ENCODE measurements at places on chromosomes 5 and 9.

DNA sequence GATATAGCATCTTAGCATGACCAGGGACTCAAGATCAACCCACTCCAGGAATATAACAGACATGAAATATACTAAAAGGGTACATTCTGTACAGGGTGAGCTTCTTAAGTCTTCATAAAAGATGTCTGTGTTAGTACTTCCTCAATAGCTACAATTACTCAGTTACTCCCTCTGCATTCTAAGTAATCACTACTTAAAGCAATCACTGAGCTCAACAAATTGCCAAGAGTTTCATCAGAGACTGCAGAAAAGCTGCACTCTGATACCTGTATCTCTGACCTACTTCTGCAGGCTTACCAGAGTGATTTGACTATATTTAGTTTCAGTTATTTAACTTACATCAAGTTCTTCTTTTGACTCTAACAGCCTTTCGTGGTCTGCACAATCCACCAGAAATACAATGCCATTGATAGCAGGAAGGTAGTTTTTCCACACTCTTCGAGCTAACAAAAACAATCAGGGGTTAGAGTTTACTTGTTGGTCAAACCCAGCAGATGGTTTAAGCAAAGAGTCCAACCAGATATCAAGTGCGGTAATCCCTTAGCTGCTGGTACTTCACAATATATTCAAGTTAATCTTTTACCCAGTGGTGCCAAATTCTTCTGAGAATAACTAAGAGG, 23.3 kb downstream of the SAR1B start:
- DNase-seq: no peak

DNA sequence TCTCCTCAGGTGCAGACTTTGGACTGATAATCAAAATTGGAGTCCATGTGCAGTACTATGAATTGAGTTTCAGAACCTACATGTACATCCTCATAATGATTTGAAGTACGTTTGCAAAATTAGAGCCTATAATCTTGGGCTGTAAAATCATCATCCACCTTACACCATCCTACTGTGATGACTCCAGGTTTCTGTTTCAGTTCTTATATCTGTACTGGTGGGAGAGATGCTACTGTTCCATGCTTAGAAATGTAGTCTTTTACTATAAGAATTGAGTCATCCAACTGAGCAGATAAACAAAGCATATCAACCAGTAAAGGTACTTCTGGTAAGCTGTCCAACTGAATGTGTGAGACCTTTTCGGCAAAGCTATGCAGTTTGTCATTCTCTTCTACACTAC, 586.3 kb upstream of the FAM174A start:
- DNase-seq: no peak

DNA sequence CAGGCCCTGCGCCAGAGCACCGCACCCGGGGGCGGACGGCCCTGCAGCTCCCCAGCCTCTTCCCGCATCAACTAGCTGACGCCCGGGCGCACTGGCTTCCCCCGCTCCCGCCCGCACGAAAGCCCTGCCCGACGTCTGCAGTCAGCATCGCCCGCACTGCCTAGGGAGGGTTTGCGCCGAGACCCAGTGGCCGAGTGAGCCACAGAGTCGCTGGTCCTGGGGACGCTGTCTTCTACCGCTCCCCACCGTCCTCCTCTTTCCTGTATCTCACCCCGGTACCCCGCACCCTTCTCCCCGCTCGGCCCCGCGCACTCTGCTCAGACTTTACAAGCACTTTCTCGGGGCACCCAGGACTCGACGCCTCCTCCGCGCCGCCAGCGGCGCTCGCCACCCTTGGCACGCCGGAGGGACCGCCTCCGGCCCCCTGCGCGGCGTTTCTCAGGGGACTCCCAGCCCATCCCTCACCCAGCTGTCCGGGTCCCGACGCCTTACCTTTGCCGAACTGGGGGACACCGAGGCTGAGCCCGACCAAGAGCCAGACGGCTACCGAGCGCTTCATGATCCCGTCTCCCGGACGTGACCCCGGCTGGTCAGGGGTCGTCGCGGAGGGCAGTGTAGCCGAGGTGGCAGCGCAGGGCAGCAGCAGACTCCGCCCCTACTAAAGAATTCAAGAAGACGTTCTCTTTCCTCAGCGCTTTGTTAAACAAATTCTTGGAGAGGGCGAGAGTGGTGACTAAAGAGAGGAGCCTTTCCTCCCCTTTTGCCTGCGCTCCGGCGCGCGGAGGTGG, 670 bp downstream of the EDIL3 start:
- no peak for DNase-seq

GRCh38 chr9:97807681-97808080, 45.3 kb upstream of the FOXE1 start:
- DNase-seq: no peak

GRCh38 chr9:131302244-131303075, 12.9 kb downstream of the PLPP7 start:
- no peak for DNase-seq

DNA sequence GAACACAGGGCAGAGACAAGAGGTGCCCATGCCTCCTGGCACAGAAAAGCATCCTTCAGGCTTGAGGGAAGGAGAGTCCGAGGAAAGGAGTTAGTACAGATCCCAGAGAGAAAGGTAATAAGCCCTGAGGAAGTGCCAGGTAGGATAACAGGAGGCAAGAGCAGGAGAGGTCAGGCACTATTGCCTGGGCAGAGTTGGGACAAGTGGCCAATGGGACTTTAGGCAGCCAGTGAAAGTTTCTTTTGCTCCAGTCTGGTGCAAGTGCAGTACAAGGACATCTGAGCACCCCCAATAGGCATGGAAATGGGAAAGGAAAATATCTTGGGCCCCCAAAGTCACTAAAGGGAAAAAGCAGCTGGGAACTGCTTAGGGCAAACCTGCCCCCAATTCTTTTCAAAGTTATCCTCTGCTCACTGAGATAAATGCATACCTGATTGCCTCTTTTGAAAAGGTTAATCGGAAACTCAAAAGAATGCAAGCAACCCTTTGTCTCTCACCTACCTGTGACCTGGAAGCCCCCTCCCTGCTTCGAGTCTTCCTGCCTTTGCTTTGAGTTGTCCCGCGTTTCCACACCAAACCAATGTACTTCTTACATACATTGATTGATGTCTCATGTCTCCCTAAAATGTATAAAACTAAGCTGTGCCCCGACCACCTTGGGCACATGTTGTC, 46.5 kb downstream of the ELOVL7 start:
- no peak for DNase-seq

DNA sequence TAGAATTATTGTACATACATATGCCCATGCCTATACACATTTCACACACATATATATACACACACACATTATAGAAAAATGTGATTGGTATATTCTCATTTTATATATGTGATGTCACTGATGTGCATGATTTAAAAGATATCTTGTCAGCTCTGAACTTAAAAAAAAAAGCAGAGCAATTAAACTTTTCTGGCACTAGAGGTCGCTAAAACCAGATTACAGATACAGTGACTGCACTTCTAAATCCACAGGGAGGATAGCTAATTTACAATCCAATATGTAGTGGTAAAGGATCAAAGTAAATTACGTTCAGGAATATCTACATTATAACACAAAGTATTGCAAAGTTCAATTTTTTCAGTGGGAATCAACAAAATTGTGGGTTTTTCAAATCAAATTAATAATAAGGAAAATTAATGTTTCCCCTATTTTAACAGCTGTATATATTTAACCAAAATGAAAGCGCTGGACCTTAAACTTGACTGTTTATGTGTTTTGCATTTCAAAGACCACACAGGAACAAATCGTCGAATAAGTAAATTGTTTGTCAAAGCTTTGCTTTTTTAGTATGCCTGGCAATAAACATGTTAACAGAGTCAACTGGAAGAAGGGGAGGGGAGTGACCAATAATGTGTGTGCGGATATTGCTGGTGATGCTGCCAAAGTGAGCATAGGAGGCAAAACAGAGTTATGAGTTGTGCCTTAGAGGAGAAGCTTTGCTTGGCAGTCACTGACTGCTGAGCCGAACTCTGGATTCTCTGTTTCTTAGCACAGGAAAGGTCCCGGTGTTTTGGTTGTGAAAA, 1201.4 kb upstream of the C9orf72 start:
- no peak for DNase-seq

- DNase-seq: no peak
Measured at GRCh38 chr9:104895572-104895971, 32.4 kb downstream of the ABCA1 start.

DNA sequence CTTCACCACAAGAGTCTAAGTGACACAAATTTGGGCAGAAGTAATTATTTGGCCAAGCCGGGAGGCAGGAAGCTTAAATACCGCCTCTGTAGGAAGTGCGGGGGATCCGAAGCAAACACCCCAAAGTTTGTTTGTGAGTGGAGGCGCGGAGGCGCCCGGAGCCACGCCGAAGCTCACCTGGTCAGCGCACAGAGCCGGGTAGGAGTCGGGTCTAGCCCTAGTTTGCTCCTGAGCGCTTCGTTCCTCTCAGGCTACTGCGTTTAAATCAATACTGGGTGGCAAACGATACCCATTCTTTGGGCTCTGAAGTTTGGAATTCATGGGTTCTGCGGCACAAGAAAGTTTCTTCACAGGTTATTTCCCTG, 855 bp downstream of the MCC start:
- no peak for DNase-seq

DNA sequence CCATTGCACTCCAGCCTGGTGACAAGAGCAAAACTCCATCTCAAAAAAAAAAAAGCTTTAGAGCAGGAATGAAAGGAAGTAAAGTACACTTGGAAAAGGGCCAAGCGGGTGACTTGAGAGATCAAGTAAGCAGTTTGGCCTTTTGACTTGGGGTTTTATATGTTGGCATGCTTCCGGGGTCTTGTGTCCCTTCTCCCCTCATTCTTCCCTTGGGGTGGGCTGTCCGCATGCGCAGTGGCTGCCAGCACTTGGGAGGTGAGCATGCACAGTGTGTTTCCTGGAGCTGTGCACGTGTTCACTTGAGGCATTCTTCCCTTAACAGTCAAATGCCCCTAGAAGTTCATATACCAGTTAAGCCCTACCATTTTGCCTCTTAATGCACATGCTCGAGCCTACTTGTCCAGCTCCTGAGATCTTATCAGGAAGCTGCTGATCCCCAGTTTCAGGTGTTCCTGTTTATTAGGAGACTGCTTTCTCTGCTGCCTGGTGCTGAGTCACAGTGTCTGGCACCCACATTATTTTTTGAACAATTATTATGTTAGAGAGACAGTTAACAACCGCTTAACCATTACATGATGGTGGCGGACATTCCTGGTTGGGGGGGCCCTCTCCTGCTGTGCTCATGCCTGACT, 32.6 kb upstream of the PRRC2B start:
- no peak for DNase-seq

DNA sequence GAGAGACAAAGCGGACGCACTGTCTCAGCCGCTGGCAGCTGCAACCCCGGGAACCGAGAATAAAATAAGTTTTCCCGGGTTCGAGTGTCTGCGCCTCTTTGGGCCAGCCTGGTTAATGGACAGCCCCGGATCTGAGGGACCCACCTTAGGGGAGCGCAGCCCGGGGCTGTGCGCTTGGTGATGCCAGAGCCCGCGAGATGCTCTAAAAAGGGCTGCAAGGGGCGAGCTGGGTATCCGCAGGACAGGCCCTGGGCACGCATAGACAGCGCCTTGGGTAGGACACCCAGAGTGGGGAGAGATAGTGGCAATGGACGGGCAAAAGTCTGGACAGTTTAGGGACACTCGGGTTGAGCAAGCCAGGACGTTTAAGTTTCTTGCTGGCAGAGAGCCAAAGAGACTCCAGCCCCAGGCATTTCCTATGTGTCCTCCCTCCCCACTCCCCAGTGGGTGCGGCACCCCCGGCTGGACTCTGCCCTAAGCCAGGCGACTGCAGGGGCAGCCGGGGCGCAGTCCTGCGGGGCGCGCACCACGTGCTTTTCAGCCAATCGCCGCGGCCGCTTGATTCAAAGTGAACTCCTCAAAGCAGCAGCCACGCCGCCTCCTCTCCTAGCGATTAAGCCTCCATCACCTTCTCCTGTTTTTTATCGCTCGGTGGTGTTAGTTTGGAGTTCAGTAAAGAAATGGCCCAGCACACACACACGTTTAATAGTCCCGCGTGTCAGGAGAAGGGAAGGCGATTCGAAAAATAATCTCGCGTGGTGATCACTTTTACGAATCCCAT, 616 bp upstream of the ENC1 start:
- no peak for DNase-seq

- no peak for DNase-seq
Measured at GRCh38 chr5:42228279-42228678, 195.0 kb upstream of the GHR start.

GRCh38 chr5:11300736-11301135, 539.7 kb upstream of the DAP start:
- no peak for DNase-seq

DNA sequence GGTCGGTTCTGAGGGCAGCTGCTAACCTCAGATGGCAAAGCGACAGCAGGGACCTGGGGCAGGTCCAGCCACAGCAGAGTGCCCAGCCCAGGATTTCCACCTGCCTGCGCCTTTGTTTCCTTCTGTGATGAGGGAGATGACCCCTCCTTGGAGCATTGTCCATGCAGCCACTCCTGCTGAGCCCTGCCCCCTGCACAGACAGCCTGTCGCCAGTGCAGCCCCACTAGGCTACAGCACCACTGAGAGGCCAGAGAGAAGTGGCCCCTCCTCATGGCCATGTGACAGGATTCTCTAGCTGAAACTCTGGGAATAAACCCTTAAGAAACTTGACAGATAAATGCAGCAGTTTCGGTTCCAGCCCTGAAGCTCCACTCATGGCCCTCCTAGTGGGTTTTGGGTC, 10.5 kb upstream of the MRNIP start:
- no peak for DNase-seq

- no peak for DNase-seq
Measured at GRCh38 chr9:120289098-120289497, 290.9 kb downstream of the CDK5RAP2 start.

DNA sequence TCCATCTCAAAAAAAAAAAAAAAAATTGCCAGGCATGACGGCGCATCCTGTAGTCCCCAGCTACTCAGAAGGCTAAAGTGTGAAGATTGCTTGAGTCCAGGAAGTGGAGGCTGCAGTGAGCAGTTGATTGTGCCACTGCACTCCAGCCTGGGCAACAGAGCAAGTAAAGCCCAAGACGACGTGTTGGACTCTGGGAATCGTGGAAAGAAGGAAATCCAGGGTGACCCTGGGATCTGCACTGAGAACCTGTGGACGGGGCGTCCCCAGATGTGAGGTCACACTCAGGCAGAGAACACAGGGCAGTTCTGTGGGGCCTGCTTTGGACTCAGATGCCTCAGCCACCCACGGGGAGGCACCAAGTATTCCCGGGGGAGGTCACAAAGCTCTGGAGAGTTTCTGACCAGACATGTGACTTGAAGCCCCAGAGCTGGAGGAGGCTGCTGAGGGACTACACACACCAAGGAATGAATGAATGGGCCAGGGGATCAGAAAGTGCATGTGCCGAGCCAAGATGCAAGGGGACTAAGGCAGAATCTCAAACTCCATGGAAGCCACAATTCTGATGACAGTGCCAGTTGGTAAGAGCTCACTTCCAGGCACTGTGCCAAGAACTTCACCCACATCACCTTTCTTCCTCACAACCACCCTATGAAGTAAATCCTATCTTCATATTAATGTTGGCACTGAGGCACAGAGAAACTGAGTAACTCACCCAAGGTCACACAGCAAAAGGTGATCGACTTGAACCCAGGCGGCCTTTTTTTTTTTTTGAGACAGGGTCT, 12.9 kb downstream of the DYNC2I2 start:
- DNase-seq: no peak

- no peak for DNase-seq
Measured at GRCh38 chr9:88738709-88739108, 203.7 kb downstream of the NXNL2 start.

- DNase-seq: no peak
Measured at GRCh38 chr5:79086116-79086515, 16.5 kb downstream of the BHMT2 start.

Measured in stimulated activated CD8-positive, alpha-beta memory T cell treated with anti-CD3 and anti-CD28 coated beads, Interleukin-7, amount 100 ng/mL, for 1 hour (primary cell).